Activated CD4-positive, alpha-beta T cell treated with anti-CD3 and anti-CD28 coated beads for 1 hour (primary cell): ENCODE measurements at places on chromosomes 11 and 22.

GRCh38 chr11:107860688-107861087, 2.1 kb upstream of the SLC35F2 start:
- no peak for DNase-seq

DNA sequence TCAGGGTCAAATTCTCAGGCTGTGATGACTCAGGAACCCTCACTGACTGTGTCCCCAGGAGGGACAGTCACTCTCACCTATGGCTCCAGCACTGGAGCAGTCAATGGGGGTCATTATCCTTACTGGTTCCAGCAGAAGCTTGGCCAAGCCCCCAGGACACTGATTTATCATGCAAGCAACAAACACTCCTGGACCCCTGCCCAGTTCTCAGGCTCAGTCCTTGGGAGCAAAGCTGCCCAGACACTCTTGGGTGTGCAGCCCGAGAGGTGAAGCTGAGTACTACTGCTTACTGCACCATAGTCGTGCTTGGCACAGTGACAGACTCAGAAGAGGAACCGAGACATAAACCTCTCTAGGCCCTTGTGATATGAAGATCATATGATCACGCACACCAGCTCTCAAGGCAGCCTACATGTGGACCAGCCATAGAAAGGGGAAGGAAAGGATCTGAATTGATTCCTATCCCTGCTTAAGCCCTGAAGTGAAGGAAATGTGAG, 58.2 kb downstream of the ZNF280B start:
- DNase-seq = no peak

DNA sequence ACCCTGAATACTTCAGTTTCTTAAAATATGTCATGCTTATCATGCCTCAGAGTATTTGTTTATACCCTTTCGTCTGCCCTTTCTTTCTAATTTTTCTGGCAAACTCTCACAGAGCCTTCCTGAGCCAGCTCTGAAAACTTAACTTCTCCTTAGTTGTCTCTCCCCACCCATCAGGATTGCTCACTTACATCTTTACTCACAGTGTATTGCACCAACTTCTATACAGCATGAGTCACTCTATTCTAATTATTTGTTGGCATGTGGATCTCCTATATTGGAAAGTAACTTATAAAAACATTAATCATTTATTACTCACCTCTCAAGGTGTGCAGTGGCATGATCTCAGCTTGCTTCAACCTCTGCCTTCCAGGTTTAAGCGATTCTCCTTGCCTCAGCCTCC, 114.9 kb downstream of the FANCF start:
- no peak for DNase-seq

DNA sequence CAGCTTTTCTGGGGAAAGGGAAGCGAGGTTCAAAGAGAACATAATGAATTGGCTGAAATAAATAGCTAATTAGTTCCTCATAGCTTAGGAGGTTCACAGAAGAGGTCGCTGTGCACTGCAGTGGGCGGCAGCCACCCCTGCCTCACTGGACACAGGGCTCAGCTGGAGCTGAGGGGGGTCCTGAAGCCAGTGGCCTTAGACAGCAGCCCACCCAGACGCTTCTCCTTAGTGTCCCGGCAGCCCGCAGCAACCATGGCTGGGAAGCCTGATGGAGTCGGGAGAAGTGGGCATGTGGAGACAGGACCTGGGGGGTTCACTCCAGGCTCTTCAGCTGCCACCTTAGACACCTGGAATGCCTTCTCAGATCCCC, 75.4 kb downstream of the TRIM29 start:
- no peak for DNase-seq

DNA sequence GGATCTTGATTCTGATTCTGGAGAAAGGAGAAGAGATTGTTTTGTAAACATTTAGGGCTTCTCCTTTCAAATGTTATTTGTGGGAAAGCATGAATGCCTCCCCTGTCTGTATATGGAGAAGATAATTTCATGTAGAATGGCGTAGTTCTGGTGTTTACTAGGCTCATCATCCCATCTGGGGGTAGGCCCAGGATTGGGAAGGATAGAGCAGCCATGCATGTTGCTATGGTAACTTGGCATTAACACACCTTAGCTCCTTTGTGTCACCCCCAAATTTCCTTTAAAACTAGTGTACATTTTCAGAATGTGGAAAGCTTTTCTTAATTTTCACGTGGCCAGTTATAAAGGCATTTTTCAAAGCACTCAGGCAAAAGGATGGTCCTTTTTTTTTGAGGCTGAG, 57.5 kb upstream of the EED start:
- no peak for DNase-seq

- no peak for DNase-seq
Measured at GRCh38 chr11:11605821-11606450, 15.9 kb downstream of the GALNT18 start.

- DNase-seq = no peak
Measured at GRCh38 chr11:47108214-47108613, 68.5 kb downstream of the ARFGAP2 start.

- DNase-seq = no peak
Measured at GRCh38 chr11:76267556-76267955, 61.3 kb upstream of the WNT11 start.

GRCh38 chr11:117417856-117418255, 90.2 kb downstream of the CEP164 start:
- DNase-seq = no peak

GRCh38 chr22:46036558-46037408, 59.8 kb upstream of the WNT7B start:
- peak; percentile 43 for DNase-seq

DNA sequence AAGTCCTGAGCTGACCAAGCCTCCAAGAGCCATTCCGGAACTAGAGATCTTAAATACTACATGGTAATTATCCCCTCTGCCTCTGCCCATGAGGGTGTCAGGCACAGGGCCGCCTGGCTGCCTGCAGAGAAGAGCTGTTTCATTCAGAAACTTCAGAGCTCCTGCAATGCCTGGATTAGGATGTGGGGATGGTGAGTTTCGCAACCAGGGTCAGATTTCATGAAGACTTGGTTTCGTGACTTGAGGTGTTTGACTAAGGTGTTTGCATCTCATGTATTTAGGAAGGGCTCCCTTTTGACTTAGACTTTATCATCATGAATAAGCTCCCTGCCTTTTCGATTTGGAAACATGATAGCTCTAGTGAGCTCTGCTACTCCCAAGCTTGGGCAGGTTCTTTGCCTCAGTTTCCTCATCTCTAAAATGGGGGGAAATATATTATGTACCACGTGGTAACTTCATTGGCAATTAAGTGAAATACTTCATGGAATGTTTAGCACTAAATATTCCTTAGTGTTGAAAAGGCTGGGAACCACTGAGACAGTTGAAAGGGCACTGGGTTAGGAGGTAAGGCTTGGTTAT, 9.1 kb downstream of the TIMP3 start:
- no peak for DNase-seq

GRCh38 chr22:49205483-49205800, 622.2 kb downstream of the BRD1 start:
- DNase-seq = no peak

GRCh38 chr11:61776561-61777075, 15.8 kb downstream of the TMEM258 start:
- DNase-seq = no peak

DNA sequence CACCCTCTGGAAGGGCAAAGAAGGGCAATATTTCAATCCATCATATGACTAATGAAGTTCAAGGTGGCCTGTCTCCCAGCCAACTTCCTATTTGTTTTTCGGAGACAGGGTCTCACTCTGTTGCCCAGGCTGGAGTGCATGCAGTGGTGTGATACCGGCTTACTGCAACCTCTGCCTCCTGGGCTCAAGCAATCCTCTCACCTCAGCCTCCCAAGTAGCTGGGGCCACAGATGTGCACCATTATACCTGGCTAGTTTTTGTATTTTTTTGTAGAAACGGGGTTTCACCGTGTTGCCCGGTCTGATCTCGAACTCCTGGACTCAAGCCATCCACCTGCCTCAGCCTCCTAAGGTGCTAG, 13.4 kb downstream of the ABTB2 start:
- DNase-seq = no peak

DNA sequence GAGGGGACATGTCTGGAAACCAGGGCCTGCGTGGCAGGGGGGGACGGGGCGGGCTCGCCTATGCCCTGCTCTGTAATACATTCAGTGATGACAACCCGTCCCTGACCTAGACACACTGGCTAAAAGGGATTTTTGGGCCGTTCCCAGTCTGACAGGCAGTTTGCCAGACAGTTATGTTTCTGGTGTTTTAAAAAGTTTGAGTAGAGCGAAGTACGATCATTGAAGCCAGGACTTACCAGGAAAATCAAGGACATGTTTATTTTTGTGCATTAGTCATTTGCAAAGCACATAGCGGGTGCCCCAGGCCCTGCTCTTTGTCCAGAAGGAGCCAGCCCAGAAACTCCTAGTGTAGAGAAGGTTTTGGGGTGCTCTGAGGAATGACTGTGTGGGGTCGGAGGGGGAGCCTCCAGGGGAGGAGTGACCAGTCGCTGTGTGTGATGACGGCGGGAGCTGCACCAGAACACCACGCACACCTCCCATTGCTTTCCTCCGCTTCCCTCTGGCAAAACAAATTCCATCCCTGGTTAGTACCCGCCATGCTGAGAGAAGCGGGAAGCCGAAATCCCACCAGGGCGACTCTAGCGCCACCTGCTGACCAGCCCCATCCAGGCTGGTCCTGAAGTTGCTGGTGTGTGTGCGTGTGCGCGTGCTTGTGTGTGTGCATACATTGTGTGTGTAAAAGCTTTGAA, 50.8 kb downstream of the FBLN1 start:
- peak; percentile 24 for DNase-seq

DNA sequence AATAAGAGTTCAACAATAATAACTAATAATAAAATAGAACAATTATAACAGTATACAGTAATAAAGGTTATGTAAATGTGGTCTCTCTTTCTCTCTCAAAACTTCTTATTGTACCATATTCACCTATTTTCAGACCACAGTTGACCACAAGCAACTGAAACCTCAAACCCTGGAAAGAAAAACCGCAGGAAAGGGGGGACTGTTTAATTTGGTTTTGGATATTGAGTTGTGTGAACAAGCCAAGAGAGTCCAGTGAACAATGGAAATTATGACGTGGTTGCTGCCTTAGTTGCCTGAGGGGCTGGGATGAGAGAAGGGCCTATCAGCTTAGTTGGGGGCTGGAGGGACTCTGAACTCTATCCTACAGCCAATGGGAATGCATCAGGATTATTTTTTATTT, 178.7 kb upstream of the POU2AF2 start:
- DNase-seq = no peak

- DNase-seq = peak; percentile 81
Measured at GRCh38 chr22:36781656-36782627, 6.0 kb upstream of the IFT27 start.

DNA sequence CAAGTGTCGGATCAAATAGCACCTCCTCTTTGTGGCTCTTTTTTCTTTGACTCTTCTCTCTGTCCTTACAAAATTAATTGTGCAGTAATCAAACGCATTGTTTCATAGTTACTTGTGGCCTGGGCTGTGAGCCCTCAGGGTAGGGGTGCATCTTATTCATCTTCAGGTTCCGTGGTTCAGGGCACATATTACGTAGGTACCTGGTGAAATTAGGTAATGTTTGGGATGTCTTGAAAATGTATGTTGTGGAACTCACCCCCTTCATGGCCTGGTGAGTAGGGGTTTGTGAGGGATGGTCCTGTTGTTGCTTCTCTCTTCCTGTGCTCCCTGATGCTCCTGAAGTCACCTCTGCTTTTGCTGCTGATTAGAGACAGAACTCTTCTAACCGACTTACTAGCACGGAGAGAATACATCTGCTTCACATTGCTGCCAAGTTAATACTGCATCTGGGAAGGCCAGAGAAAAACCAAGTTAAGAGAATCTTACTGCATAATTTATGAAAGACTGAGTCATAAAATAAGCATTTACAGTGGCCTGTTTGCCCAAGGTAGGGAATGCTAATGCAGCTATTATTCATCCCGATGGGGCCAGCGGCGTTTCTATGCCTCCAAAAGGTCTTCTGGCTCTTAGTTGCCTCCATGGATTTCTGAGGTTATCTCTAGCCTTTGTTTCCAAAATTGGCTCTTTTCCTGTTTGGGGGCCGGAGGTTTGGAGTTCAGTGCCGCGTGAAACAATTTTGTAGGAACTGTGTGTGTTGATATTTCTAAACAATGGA, 66.9 kb downstream of the TBC1D22A start:
- no peak for DNase-seq

GRCh38 chr11:60835534-60835846, 6.4 kb upstream of the CCDC86 start:
- DNase-seq = no peak

DNA sequence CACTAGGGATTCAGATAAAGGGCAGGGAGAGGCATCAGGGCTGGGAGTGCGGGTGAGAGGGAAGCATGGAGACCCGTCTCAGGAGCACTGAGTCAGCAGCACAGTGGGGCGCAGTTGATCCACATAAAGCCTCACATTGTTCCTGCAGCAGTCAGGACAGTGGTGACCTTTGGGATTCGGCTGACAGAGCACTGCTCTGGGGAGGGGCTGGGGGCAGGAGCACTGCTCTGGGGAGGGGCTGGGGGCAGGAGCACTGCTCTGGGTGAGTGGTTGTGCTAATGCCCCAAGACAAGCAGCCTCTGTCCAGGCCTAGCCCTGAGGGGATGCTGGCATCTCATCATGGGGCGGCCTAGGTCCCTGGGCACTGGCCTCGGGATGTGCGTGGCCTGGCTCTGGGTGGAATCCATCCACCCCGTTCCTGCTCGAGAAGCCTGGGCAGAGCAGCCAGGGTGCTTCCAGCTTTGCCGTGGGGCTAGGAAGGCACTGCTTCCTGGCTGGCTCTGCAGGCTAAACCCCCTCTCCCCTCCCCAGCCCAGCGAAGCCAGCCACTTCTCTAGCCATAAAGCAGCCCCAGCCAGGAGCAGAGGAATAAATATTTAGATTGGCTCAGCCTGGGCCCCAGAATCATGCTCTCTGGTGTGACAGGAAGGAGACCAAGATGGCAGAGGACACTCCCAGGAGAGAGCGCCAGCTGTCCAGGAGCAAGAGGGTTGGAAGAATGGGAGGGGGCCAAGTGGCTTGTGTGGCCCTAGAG, 7.3 kb downstream of the OAF start:
- DNase-seq = no peak

GRCh38 chr11:116335891-116336290, 436.9 kb downstream of the BUD13 start:
- DNase-seq = no peak

DNA sequence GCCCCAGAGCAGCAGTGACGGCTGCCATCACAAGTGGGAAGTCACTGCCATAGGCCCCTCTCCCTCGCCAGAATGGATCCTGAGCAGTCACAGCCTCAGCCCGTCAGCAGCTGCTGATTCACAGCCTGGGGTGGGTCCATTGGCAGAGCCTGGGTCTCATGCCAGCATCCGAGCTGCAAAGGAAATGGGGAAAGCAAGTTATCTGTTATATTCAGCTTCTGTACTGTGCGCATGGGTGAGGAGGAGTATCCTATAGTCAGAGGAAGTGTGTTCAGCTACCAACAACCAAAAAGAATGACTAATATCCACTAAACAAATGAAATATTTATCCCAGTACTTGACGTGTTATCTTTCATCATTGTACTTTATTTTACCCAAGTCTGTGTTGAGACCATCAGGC, 119.7 kb downstream of the RCN1 start:
- no peak for DNase-seq
